T-cell (primary cell): ENCODE measurements at places on chromosomes 16 and 17. TPM values are rescaled to one million over a fixed set of nuclear protein-coding genes. Genes with fewer than 3 reads are reported as not detected.

DNA sequence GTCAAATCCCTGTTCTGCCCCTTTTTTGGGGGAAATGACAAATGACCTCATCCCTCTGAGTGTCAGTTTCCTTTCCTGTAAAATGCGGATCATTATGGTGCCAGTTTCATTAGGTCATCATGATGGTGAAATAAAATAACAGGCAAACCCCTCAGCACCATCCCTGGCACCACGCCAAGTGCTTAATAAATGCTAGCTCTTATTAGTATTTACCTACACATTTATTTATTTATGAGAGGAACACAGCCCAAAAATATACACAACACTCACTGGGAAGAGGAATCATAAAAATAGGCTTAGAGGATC, 28.6 kb upstream of the GPRC5B start:
- no peak overlapping the region for H3K27ac ChIP-seq
- no peaks in the 10 kb centered on the region for H3K27me3 ChIP-seq
- no peaks in the 10 kb centered on the region for H3K4me1 ChIP-seq
- no peaks in the 10 kb centered on the region for H3K36me3 ChIP-seq

The TBC1D3I gene
- not detected for total RNA-seq

DNA sequence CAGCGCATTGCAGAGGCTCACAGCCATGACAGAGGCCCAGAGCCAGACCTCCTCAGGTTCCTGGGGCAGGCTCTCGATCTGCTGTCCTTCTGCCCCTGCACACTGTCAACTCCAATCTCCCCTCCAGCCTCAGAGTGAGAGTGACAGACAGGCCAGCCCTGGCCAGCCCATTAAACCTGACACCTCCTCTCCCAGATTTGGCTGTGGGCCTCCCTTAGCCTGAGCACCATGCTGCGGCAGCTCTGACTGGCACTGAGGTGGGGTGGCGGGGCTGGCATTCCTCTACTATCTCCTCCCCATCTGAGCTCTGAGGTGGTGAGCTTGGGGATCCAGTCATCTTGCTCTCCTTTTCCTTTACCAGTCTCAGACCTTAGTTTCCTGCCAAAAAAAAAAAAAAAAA, 15.5 kb upstream of the C1QL1 start:
- H3K36me3 ChIP-seq, result no peaks in the 10 kb centered on the region
- DNase-seq, result no peak
- H3K4me3 ChIP-seq, result no peak overlapping the region
- H3K27ac ChIP-seq, result no peak overlapping the region

The CTRL gene
- 9.4 TPM for total RNA-seq

GRCh38 chr16:75322740-75323139, 71.3 kb upstream of the BCAR1 start:
- H3K4me1 ChIP-seq, result peaks cover 27% of the 10 kb centered on the region
- H3K4me3 ChIP-seq, result no peak overlapping the region
- no peak overlapping the region for H3K27ac ChIP-seq
- H3K27me3 ChIP-seq, result no peaks in the 10 kb centered on the region
- no peaks in the 10 kb centered on the region for H3K36me3 ChIP-seq

The VMO1 gene
- total RNA-seq, result 0.38 TPM

GRCh38 chr16:67552476-67552875, 9.8 kb upstream of the CTCF start:
- H3K36me3 ChIP-seq, result no peaks in the 10 kb centered on the region
- H3K4me3 ChIP-seq, result no peak overlapping the region
- no peak overlapping the region for H3K27ac ChIP-seq
- DNase-seq, result no peak
- peaks cover 66% of the 10 kb centered on the region for H3K4me1 ChIP-seq

The KRTAP4-8 gene
- total RNA-seq, result not detected

The TPPP3 gene
- not detected for total RNA-seq

- H3K27ac ChIP-seq, result no peak overlapping the region
- H3K27me3 ChIP-seq, result peaks cover 3% of the 10 kb centered on the region
- no peaks in the 10 kb centered on the region for H3K4me1 ChIP-seq
- H3K4me3 ChIP-seq, result no peak overlapping the region
- DNase-seq, result no peak
Measured at GRCh38 chr16:21257284-21257683, 20.8 kb downstream of the CRYM start.

- no peak overlapping the region for H3K27ac ChIP-seq
- no peaks in the 10 kb centered on the region for H3K36me3 ChIP-seq
- no peak for DNase-seq
Measured at GRCh38 chr16:74862743-74863244, 88.2 kb upstream of the FA2H start.

The GAST gene
- total RNA-seq, result not detected

DNA sequence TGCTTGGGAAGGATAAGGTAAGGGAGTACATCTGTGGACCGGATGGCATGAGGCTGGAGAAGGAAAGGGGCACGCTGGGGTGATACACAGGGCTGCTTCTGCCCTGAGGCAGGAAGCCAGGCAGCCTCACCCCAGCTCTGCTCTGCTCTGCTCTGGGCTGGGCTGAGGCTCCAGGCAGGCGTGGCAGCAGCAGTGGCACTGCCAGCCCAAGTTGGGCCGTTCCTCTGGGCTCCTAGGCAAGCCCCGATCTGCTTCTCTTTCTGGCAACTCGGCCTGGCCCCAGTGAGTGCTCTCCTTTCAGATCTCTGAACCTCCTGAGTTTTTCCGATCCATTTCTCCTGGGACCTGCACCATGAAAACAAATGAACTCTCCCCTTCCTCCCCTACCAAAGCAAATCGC, 44.9 kb downstream of the VAC14 start:
- H3K4me1 ChIP-seq, result peaks cover 3% of the 10 kb centered on the region
- no peaks in the 10 kb centered on the region for H3K27me3 ChIP-seq
- no peak overlapping the region for H3K4me3 ChIP-seq
- peaks cover 17% of the 10 kb centered on the region for H3K36me3 ChIP-seq
- H3K27ac ChIP-seq, result no peak overlapping the region

- H3K36me3 ChIP-seq, result peaks cover 32% of the 10 kb centered on the region
- H3K27ac ChIP-seq, result no peak overlapping the region
- no peak for DNase-seq
- H3K4me3 ChIP-seq, result no peak overlapping the region
- H3K27me3 ChIP-seq, result no peaks in the 10 kb centered on the region
Measured at GRCh38 chr16:50769-51591, 2.4 kb downstream of the POLR3K start.

- H3K36me3 ChIP-seq, result peaks cover 10% of the 10 kb centered on the region
- peaks cover 4% of the 10 kb centered on the region for H3K4me1 ChIP-seq
- no peak overlapping the region for H3K4me3 ChIP-seq
- H3K27ac ChIP-seq, result no peak overlapping the region
- H3K27me3 ChIP-seq, result no peaks in the 10 kb centered on the region
Measured at GRCh38 chr16:81647527-81647926, 131.6 kb upstream of the PLCG2 start.

The RSPRY1 gene
- total RNA-seq, result 28.7 TPM

The ABCC3 gene
- 0.75 TPM for total RNA-seq

DNA sequence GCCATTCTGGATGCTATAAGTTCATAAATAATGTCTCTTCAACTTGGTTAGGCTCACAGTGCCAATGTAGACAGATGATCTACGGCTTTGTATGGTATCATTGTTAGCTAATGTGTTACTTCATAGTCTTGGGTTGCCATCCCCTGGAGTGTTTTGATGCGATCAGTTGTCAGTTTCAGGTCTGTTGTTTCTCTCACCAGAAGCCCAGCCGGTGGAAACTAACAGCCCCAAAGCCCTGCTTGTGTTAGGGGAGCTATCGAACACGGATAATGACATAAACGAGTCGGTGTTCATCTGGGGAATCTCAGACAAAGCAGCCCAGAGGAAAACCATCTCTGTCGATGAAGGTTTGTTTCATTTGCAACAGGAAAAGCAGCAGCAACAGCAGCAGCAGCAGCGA, 107.4 kb upstream of the ANKFN1 start:
- no peaks in the 10 kb centered on the region for H3K4me1 ChIP-seq
- DNase-seq, result no peak
- H3K27ac ChIP-seq, result no peak overlapping the region
- H3K27me3 ChIP-seq, result no peaks in the 10 kb centered on the region
- no peaks in the 10 kb centered on the region for H3K36me3 ChIP-seq

The TM4SF5 gene
- not detected for total RNA-seq

GRCh38 chr17:50289991-50290702, 15.9 kb downstream of the TMEM92 start:
- no peak overlapping the region for H3K27ac ChIP-seq
- no peaks in the 10 kb centered on the region for H3K4me1 ChIP-seq

The SERPINF2 gene
- 1.8 TPM for total RNA-seq

The FBXW10B gene
- total RNA-seq, result 0.62 TPM

DNA sequence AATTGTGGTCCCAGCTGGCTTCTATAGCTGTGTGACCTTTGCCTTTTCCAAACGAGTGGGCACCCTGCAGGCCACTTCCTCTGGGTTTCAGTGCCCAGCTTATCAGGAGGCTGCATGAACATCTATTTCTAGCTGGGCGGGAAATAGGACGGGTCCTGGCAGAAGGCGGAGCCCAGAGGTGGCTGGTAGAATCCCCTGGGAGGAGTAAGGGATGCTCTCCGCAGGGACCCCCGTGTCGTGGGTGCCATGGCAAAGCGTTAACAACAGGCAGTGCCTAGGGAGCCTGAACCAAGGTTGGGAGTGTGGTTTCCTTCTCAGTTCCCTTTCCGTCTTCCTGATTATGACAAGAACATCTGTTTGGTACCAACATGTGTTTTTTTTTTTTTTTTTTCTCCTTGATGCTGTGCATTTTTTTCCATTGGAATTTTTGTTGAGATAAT, 58.2 kb downstream of the PLCG2 start:
- no peaks in the 10 kb centered on the region for H3K36me3 ChIP-seq
- H3K4me1 ChIP-seq, result peaks cover 65% of the 10 kb centered on the region
- H3K27ac ChIP-seq, result no peak overlapping the region
- peaks cover 8% of the 10 kb centered on the region for H3K27me3 ChIP-seq
- DNase-seq, result no peak

DNA sequence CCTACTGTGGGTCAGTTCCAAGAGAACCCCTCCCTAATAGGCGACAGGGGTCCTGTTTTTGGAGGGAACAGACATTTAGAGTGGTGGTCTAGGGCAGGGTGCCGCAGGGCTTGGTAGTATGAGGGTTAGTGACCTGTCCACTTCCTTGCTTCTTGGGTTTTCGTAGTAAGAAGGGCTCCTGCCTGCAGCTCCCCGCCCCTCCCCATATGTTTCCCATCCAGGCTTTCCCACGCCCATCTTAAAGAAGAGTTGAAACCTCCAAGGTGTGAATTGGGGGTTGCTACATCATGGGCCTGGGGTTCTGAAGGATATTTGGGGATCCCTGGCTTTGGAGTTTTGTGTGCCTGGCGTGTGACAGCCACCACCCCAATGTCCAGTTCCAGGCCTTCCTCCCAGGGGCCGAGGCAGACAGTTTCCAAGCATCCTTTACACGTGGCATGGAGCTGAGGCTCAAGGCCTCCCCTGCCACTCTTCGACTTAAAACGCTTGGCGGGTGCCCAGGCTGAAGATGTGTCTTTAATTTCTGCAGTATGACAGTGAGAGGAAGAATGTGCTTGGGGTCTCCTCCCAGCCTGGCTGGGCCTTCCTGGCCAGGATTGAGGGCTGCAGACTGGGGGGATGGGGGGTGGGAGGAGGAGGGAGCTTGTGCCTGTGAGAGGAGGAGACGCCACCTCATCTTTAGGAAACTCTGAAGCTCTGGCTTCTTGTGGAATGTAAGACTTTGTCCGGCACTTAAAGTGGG, 2.3 kb upstream of the COL1A1 start:
- peaks cover 2% of the 10 kb centered on the region for H3K4me1 ChIP-seq
- DNase-seq, result no peak
- no peak overlapping the region for H3K27ac ChIP-seq
- no peaks in the 10 kb centered on the region for H3K36me3 ChIP-seq
- H3K27me3 ChIP-seq, result peaks cover 87% of the 10 kb centered on the region
- H3K4me3 ChIP-seq, result no peak overlapping the region

DNA sequence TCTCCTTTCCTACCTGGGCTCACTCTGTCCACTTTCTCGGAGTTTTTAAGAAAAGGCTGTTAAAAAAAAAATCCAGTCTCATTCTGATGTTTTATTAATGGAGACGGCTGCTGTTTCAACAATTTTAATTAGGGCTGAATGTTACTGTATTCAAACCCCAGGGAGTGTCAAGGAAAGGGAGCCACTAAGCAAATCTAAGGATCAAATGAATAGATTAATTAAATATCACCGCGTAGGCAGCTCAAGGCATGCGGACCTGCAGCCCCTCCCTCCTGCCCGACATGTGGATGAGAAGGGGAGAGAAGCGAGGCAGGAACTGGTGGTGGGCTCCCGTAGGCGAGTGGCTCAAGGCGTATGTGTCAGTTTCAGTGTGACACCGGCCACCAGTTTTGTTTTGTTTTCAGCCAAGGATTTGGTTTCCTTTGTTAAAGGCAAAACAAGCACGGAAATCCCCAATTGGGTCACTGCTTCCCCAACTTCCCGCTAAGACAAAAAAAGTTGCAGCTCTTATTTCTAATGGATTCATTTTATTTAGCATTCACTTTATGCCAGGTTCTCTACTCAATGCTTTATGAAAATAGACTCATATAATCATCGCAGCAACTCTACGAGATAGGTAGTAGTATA, 110.6 kb downstream of the GP2 start:
- no peak overlapping the region for H3K27ac ChIP-seq
- no peaks in the 10 kb centered on the region for H3K27me3 ChIP-seq
- H3K4me1 ChIP-seq, result no peaks in the 10 kb centered on the region
- no peaks in the 10 kb centered on the region for H3K36me3 ChIP-seq
- DNase-seq, result no peak

The SEPTIN12 gene
- not detected for total RNA-seq

- no peak overlapping the region for H3K4me3 ChIP-seq
- H3K36me3 ChIP-seq, result no peaks in the 10 kb centered on the region
- no peak overlapping the region for H3K27ac ChIP-seq
- no peaks in the 10 kb centered on the region for H3K4me1 ChIP-seq
- no peaks in the 10 kb centered on the region for H3K27me3 ChIP-seq
- no peak for DNase-seq
Measured at GRCh38 chr16:54816471-54816870, 114.2 kb upstream of the IRX5 start.

DNA sequence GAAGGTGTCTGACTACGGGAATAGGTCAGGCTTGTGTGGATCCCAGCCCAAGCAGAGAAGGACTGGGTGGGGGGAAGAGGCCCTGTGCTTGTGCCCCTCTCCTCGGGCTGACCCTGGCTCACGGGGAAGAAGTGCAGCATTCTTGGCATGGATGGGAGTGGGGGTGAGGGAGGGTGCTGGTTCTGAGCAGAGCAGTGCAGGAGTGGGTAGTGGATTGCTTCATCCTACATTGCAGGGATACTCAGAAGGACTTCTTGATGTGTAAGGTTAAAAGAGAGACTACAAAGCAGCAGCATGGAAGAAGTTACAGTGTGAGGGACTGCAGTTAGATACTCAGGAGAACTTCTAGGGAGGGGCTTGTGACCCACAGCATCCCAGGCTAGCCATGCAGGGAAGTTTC, 2.1 kb downstream of the ARHGAP23 start:
- H3K4me1 ChIP-seq, result peaks cover 19% of the 10 kb centered on the region
- no peak for DNase-seq
- H3K36me3 ChIP-seq, result no peaks in the 10 kb centered on the region
- H3K4me3 ChIP-seq, result no peak overlapping the region

- H3K4me1 ChIP-seq, result peaks cover 8% of the 10 kb centered on the region
- no peak overlapping the region for H3K27ac ChIP-seq
- H3K4me3 ChIP-seq, result peak overlapping the region; percentile 79
- no peaks in the 10 kb centered on the region for H3K27me3 ChIP-seq
Measured at GRCh38 chr17:5096731-5097100, 15.0 kb downstream of the ZNF232 start.
